NCI-H2081 (cell line): ENCODE measurements at places on chromosomes 5 and 9.

DNA sequence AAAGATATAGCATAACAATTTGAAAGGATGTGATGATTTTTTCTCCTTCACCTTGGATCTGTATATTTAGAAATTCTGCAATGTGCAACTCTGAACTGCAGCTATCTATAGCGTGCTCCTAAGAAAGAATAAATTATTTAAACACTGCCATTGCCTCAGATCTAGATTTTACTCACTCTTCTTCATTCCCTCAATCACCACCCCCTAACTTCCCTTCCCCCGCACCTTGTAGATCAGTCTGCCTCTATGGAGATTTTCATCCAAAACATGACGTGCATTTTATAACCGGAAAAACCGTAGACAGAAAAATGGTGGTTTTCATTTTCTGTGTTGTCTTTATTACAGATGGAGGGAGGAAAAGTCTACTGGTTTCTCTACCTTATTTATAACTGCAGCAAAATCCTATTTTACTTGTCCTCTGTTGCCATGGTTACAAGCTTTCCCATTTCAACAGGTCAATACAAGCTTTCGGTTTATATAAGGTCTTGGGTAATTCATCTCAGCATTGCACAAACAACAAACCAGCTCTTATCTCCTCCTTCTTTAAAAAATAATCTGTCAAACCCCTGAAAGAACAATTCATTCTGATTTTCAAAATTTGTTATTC is 480.0 kb downstream of the TAF11L14 start:
- peak; percentile 17 for DNase-seq

DNA sequence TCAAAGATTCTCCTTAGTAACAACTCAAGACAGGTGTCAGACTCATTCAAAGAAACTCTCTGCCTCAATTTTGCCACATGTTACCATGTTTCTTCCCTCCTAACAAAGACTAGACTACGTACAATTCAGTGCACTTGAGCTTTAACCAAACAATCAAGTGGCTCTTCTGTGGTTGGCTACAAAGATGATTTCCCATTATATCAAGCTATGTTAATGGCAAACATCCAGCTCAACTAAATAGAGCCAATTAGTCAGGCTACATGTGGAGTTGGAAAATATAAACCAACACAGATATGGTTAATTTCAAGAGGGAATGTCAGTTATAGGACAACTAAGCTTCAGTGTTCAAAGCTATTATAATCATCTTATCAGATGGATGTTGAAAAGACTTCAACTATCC is 29.2 kb upstream of the ADRA1B start:
- no peak for DNase-seq

DNA sequence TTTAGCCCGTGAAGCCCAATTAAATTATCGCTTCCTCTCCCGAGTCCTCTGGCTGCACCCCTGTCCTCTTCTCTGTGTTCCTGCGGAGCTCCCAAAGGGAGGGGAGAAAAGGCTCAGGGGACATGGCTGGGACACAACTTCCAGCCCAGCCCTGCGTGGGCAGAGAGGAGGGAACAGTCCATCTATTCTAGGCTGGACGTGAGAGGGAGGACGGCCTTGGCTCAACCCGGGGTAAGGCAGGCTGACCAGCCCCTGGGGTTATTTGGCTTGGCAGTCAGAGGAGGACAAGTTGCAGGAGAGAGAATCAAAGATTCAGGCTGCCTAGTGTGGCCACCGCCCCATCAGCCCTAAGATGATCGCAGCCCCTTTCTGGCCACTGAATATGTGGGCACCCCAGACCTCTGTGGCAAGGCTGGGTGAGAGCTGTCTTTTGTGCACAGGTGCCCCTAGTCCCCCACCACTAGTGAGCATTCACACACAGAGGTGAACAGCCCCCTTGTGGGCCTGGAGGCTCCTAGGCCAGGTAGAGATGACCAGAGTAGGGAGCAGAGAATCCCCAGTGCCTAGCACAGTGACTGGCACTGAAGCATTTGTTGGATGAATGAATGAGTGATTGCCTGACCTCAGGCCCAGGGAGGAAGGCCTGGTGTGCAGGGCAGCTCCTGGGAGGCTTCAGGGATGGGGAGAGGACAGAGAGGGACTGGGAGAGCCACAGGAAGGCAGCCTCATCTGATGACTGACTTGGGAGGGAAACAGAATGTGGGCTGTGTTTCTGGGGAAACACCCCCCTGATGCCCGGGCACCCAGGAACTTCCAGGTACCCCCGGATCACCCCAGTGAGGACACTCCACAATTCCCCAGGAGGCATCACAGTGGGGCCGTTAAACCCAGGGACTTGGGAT is 133.9 kb downstream of the C9orf50 start:
- no peak for DNase-seq

GRCh38 chr5:51373880-51374523 is 9.2 kb upstream of the ISL1 start:
- DNase-seq = peak; percentile 31

GRCh38 chr9:34993502-34994259 is 4.1 kb downstream of the DNAJB5 start:
- DNase-seq = peak; percentile 86

GRCh38 chr5:123344816-123345426 is 78.3 kb downstream of the CEP120 start:
- DNase-seq = peak; percentile 32

GRCh38 chr5:110054240-110054639 is 364.5 kb downstream of the MAN2A1 start:
- DNase-seq = peak; percentile 65

GRCh38 chr5:81949462-81949861 is 22.4 kb upstream of the ATG10 start:
- no peak for DNase-seq

- DNase-seq = peak; percentile 22
Observed at GRCh38 chr9:15231788-15232635, 75.0 kb downstream of the TTC39B start.

- no peak for DNase-seq
Observed at GRCh38 chr9:107744873-107745272, 255.3 kb upstream of the KLF4 start.

GRCh38 chr5:76548525-76549229 is 74.5 kb downstream of the F2RL2 start:
- peak; percentile 58 for DNase-seq

- no peak for DNase-seq
Observed at GRCh38 chr9:112049811-112050516, 125.1 kb downstream of the SUSD1 start.

DNA sequence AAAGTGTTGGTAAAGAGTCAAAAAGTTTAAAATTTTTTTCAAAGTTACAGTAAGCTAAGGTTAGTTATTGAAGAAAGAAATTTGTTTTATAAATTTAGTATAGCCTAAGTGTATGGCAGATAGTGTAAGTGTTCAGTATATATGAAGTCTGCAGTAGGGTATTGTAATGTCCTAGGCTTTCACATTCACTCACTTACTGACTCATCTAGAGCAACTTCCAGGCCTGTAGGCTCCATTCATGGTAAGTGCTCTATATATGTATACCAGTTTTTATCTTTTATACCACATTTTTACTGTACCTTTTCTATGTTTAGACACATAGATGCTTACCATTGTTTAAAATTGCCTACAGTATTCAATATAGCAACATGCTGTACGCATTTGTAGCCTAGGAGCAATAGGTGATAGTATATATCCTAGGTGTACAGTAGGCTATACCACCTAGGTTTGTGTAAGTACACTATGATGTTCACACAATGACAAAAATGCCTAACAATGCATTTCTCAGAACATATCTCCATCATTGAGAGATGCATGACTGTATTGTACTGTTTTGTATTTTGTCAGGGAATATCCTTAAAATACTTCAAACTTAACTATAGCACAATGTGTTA is 38.5 kb downstream of the CYSTM1 start:
- no peak for DNase-seq

- DNase-seq = no peak
Observed at GRCh38 chr5:165834891-165835290, 2329.5 kb downstream of the MAT2B start.

DNA sequence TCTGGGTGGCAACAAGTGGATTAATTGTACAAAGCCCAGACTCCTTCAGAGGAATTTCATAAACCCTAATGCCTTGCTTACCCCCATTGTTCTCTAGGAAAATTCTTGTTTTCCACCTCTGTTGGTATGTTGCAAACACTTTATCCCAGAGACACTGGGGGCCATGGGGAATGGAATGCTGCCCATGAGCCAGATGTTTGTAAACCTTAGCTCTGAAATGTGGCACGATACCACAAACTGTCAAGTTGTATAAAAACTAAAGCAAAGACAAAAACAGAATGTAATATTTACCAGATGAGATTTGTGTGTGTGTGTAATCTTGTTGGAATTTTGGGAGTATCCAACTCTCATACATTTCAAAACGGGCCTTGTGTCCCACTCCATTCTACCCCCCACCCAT is 465.0 kb downstream of the EBF1 start:
- DNase-seq = no peak

GRCh38 chr9:79940919-79941318 is 369.2 kb downstream of the TLE4 start:
- no peak for DNase-seq

DNA sequence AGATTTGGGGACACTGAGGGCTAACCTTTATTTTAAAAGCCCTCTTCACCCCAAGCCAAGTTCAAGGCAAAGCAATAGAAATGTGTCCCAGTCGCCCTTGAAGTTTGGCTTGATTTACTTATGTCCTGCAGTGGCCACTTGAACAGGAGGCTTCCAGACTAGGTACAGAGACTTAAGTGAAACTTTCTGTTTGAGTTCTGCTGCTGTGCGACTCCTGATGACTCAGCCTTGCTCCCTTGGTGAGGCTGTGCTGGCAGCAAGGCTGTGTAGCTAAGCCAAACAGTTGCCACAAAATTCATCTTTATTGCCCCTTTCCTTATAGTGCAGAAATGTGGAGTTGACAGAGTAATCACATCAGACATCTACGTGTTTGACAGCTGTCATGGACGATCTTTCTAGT is 68.8 kb upstream of the NTRK2 start:
- DNase-seq = no peak

- DNase-seq = no peak
Observed at GRCh38 chr9:79764374-79764773, 192.6 kb downstream of the TLE4 start.

DNA sequence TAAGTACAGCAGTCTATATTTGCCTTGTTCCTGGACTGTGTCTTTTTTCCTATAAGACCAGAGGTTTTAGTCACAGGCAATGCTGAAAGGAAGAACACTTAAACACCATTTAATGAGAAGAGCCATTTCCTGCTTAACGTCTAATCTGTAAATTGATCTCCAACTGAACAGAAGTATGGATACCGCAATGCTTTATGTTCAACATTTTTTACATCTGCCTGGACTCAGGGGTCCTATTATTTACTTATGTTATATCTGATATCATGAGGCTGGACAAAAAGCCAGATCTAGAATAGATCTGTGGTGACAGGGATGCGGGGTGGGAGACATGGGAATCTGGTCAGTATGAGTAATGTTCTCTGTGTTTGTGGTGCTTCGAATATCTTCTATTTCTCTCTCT is 334.6 kb upstream of the MPDZ start:
- no peak for DNase-seq

- DNase-seq = no peak
Observed at GRCh38 chr9:126459546-126459945, 132.9 kb downstream of the MVB12B start.

DNA sequence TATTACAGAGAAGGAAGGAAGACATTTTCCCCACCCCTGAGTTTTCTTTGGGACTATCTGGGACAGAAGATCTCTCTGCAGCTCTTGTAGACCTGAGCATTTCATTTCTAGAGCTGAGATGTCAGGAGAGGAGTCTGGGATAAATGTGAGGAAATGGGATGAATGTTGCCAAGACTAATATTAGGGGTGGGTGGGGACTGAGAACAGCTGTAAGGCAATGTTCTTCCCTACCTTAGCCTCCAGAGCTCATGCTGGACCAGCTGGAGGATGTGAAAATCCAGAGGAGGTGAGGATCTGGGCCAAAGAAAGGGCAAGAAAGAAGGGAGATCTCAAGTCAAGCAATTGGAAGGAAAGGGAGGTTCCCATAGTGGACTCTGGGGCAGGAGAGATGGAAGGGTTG is 23.1 kb upstream of the FOXD1 start:
- DNase-seq = no peak

DNA sequence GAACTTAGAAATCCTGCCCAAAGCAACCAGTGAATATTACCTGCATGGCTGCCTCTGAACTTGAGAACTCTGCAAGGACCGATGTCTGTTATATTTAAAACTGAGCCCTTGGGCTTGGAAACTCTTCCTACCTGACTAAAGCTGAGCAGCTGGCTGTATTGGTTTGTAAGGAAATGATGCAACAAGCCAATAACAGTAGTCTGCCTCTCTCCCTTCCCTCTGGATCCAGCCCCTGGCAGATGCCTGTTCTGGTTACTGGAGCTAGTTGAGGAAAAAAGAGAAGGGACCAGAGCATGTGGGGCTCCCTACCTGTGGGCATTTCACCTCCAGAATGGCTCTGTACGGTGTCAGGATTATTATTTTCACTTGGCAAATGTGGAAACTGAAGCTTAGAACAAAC is 34.7 kb downstream of the SH3RF2 start:
- no peak for DNase-seq

GRCh38 chr5:1804001-1804690 is 2.9 kb downstream of the NDUFS6 start:
- DNase-seq = no peak

DNA sequence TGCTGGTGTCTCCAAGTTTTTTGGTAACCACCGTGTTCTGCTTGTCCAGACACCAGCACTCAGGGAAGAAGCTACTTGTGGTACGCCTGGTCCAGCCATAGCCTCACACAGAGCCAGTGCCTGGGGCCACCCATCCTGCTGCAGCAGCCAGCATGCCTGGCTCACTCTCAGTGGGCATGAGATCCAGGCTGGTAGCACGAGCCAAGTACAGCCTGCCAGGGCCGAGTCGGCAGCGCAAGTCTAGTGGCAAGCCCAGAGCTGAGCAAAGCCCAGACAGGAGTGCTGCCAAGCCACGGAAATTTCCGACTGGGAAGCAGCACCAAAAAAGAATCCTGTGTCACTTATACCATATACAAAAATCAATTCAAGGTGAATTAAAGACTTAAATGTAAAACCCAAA is 36.3 kb upstream of the FBXL17 start:
- DNase-seq = no peak

- DNase-seq = no peak
Observed at GRCh38 chr5:81315336-81315735, 13.9 kb downstream of the ZCCHC9 start.

- no peak for DNase-seq
Observed at GRCh38 chr5:127801751-127802476, 98.7 kb downstream of the CCDC192 start.

DNA sequence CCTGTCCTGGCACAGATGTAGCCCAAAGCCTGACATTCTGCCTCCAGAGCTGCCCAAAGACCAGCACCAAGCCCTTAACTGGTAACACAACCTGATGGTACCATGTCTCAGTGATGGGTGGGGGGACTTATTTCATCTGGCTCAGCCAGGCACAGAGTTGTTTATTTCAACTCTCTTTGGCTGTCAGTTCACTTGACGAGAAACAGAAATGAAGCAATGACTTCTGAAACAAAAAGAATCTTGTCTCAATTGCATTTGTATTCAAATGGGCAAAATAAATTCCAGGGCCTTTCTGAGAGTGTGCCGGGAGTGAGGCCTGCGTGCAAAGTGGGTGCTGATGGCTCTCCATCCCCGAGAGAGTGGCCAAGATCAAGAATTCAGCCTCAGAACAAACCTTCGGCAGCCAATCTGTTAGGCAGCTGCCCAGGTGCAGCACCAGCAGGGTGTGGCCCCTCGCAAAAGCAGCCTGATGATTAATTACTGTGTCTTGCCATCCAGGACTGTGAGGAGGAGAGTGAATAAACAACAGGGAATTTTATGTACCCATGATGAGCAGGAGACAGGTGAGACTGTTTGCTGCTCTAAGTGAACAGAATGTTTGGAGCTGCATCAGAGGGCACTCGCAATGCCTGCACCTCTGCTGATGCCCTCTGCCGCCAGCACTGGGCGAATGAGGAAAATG is 238.0 kb downstream of the HSPA4 start:
- DNase-seq = no peak

GRCh38 chr5:88845081-88845697 is 37.8 kb downstream of the MEF2C start:
- DNase-seq = no peak
